Activated CD8-positive, alpha-beta memory T cell treated with anti-CD3 and anti-CD28 coated beads, Interleukin-2, amount 50 U/mL, for 4 hours (primary cell): ENCODE measurements at places on chromosomes 5 and 9.

- no peak for DNase-seq
Measured at GRCh38 chr5:125814119-125814518, 609.1 kb upstream of the GRAMD2B start.

DNA sequence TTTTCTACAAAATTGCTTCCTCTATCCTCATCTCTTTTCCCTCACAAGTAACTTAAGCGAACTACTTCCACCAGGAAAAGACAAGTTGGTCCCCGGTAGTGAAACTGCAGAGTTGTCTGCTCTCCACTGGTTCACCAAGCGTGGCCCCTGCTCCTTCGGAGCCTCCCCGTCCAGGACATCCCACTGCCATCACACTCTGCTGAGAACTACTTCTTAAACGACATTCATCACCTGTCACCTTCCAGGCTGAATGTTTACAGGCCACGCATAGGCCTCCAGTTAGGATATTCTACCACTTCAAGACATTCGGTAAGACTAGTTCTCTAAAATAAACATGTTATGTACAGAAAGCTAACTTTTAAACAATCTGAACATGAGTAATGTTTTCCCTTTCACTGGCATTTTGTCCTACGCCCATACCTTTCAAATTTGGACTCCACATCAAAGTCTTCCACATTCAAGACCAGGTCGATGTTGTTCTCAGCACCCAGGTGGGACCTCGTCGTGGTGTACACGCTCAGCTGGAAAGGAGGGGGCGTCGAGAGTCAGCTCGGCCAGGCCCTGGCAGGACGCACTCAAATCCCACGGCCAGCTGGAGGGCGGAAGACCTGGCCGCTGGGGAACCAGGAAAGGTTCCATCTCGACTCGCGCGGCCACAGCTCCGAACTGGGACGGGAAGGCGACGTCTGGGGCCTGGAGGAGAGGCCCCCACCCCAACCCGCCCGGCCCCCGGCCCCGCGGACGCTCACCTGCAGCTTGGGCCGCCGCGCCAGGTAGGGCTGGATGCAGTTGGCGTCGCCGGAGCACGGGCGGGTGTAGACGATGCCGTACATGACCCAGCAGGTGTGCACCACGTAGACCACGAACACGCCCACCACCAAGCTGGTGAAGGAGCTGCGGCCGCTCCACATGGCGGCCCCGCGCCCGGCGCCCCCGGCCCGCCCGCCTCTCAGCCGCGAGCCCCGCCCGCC, 683 bp downstream of the CLPTM1L start:
- DNase-seq, result peak; percentile 30

DNA sequence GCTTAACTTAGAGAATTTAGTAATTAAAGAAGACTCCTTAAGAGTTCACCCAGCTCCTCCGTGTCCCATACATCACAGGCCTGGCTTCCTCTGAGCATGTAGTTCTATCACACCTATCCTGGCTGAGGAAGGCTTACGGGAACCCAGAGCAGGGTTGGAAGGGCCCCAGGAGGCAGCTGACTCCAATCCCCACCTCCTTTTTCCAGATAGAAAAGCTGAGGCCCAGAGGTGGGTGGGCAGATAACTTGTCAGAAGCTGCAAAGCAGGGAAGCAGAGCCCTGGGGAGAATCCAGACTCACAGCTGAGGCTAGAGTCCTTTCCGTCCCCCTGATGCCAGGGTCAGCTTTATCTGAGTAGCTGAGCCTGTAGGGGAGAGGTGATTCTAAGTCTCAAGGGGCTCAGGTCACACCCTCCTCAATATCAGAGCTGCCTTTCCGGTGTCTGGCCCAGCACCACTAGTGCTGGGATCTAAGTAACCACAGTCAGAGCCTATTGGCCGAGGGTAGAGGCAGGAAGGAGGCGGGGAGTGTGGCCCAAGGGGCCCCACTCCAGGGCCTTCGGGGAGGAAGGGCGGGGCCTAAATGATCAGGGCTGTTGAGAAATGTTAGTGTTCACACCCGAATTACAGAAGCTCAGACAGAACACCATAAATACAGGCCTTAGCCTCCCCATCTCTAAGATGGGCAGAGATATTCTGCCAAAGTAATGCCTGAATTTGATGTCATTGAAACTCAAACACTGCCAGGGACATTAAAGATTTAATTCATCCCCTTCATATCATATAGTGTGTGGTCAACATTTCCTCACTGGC, 9.9 kb downstream of the CCDC69 start:
- peak; percentile 78 for DNase-seq

- DNase-seq, result no peak
Measured at GRCh38 chr5:98877600-98877999, 51.2 kb downstream of the CHD1 start.

- DNase-seq, result no peak
Measured at GRCh38 chr9:72203205-72203803, 54.1 kb downstream of the GDA start.

GRCh38 chr5:139552893-139553575, 8.1 kb upstream of the UBE2D2 start:
- DNase-seq, result no peak
